Heart left ventricle (tissue), 16 donors: ENCODE measurements at places on chromosomes 16 and 17. TPM values are rescaled to one million over a fixed set of nuclear protein-coding genes. Genes with fewer than 3 reads are reported as not detected.

The KRTAP4-3 gene
- not detected for polyA plus RNA-seq

The DYNLL2 gene
- 89.4 TPM for polyA plus RNA-seq

The TMEM235 gene
- not detected for polyA plus RNA-seq

The CX3CL1 gene
- 13.7 TPM for polyA plus RNA-seq

The QPRT gene
- polyA plus RNA-seq: 3.6 TPM
